PC-9 (cell line): ENCODE measurements at places on chromosomes 3 and 15.

GRCh38 chr3:171781711-171782127, 28.6 kb downstream of the PLD1 start:
- no peak for DNase-seq

- DNase-seq: no peak
These were observed 162.6 kb downstream of the KLF13 start for GRCh38 chr15:31489281-31489680.

DNA sequence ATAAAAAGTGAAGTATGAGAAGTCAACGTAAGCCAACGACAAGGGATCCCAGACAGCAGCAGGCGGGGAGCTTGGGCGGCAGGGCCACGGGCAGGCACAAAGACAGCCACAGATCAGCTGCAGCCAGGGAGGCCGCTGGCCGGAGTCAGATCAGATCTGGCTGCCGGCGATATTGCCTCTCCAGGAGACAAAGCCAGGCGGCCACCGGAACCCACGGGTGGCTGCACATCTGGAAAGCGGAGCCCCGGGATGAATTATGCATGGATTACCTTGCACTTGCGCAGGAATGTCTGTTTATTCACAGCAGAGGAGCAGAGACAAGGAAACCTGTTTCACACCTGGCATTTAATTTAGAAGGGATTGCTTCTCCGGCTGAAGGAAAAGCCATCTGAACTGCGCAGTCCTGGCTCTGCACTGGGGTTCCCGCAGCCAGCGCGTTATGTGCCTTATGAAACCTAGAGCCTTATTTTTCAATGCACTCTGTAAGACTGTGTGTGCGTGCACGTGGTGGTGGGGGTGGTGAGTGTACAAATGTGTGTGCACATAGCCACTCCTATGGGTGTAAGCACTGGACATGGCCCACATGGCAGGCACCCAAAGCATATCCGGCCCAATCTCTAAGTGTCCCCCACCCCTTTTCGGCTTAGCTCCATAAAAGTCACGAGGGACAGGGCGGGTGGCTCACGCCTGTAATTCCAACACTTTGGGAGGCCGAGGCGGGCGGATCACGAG, 427.8 kb upstream of the MCTP2 start:
- no peak for DNase-seq

DNA sequence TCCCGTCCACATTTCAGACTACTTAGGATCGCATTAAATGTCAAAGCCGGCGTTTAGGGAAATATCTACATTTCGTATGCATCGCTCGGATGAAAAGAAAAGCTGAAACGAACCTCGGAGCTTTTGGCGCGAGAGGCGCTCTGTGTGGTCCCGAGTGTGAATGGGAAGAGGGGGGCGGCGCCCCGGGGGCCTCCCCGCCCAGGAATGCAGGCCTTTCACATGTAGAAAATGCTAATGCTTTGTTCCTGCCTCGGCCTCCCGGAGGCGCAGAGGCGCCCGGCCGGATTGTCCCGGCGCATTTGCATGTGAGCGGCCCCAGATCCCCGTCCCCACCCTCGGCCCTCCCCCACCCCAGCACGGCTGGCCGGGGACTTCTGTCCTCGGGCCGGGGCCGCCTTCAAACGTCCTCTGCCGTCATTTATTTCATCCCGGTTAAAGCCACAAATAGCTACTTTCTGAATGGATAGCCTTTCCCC, 37.0 kb upstream of the TRIM71 start:
- no peak for DNase-seq
